ENCODE measurements at places on chromosomes 16 and 17.

- DNase-seq, result no peak
These were observed 98.0 kb downstream of the KPNA2 start for GRCh38 chr17:68133346-68134045.

- DNase-seq, result peak; percentile 54
These were observed 27.2 kb downstream of the CLEC16A start for GRCh38 chr16:10971560-10971961.

DNA sequence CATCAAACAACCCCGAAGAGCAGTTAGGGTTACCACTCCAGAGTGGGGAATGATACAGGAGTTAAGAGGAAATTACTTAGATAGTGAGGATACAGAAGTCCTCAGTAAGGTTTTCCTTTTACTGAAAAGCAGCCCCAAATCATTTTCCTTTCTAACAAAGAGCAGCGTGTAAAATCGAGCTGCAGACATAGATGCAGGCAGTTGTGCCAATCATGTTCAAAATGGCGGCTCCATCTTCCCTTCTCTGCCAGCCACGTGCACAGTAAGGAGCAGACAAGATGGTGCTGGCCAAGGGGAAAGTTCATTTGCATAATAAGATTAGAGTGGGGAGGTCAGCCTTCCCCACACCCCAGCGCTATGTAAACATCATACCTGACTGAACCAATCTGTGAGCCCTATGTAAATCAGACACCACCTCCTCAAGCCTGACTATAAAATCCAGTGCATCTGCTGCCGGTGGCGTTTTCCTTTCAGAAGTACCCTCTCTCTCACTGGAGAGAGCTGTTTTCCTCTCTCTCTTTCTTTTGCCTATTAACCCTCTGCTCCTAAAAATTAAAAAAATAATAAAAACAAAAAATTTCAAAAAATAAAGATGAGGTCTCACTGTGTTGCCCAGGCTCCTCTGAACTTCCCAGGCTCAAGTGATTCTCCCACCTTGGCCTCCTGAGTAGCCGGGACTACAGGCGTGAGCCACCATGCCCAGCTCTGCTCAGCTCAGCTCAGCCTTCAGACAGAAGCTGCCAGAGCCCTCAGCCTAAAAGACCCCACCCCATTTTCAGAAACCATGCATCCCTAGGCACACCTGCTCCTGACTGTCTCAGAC lies 2.6 kb upstream of the SRL start:
- no peak for DNase-seq

DNA sequence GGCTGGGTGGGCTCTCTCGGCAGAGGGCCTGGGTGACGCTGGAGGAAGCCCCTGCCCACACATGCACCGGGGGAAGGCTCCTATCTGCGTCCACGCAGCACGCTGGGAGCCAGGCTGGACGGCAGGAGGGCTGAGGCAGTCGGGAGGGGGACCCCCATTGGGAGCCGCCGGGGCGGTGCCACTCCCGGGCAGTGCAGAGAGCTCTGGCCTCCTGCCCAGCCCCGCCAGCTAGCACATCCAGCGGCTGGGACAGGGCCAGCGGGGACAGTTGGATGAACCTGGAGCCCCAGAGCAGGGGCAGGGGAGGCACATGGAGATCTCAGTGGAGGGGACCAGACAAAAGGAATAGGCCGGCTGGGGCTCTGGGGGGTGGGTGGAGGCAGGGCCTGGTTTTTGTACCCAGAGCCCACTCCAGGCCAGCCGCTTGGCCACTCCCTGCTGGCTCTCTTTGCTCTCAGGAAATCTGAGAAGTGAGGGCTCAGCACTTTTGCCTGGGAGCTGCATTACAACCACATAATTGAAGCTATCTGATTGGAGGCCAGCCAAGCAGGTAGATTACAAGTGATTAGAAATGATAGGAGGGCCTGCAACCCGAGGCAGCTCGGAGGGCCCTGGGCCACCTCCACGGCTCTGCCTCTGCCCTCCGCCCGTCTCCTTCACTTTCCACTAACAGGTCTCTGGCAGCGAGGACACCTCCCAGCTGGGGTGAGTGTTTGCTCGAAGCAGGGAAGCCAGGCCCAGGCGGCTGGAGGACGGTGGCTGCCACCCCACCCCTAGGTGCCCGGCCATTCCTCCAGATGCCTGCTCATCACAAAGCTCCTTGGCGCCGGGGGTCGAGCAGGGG lies 40.1 kb downstream of the ENGASE start:
- no peak for DNase-seq

- DNase-seq, result no peak
These were observed 33.7 kb downstream of the MYO18A start for GRCh38 chr17:29146369-29146972.

DNA sequence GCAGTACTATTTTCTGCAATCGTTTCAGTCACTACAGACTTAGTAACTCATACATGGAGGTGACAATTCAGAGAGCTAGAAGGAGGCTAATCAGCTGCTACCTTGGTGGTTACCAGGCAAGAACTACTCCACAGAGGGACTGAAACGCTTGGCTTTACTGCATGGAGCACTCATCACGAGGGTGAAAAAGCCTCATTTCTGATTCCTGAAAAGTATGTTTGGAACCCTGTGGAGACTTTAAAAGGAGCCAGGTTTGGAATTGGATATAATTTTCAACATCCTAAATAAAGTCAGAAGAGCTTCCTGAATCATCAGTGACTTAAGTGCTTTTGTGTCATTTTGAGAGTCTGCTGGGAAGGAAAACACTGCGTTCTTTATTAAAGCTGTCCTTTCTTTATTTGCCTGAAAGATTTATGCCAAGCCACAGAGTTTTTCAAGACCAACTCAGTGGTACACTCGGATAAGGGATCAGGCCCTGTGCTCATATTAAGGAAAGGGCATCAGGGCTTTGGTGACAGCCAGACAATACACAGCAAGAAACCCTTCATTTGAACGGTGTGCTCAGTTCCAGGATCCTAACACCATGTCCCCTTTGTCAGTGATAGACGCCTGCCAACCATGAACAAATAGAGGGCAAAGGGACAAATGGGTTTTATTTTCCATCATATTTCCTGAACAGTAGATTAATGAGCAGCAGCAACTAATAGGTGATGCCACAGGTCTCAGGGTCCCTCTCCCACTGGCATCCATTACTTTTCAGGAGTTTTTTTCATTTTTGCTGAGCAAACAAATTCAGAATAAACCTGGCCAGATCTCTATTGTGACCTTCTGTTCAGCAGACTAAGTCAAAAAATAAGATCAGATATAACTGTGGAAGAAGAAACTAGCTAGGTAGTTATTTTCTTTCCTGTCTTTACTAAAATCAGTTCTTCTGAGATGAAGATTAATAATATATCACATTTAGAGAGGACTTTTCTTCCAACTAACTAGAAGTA lies 80.5 kb upstream of the CLEC18B start:
- no peak for DNase-seq

GRCh38 chr17:82804442-82805191 lies 35.2 kb downstream of the ZNF750 start:
- no peak for DNase-seq

GRCh38 chr16:88780142-88781062 lies 4.6 kb downstream of the PIEZO1 start:
- DNase-seq, result no peak

DNA sequence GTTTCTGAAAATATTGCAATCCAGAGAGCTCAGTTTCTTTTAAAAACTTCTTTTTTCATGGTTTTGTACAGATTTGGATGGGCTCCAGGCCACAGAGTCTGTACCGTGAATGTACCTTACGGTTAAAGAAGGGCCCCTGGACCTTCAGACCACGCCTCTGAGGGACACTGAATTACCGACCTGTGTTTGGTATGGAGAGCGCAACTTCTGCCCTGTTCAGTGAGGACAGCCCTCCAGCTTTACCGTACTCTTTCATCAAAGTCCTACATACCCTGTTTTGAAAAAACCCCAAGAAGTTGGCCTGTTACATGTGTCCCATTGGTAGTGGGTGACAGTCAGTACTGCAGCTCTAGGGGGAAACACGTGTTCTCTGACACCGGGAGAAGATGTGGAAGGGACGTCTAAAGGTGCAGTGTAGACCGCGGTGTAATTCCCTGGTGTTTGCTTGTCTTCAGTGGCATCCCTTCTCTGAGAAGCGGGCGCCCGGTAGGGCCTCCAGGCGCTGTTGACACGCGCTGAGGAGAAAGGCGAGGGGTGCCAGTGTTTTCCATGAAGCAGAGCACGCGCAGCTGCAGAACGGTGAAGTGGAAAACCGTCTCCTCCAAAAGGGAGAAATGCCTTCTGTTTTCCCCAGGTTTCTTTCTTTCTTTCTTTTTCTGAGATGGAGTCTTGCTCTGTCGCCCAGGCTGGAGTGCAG lies 6.2 kb downstream of the PGS1 start:
- DNase-seq, result no peak

GRCh38 chr16:76777721-76778465 lies 413.1 kb upstream of the MON1B start:
- no peak for DNase-seq

DNA sequence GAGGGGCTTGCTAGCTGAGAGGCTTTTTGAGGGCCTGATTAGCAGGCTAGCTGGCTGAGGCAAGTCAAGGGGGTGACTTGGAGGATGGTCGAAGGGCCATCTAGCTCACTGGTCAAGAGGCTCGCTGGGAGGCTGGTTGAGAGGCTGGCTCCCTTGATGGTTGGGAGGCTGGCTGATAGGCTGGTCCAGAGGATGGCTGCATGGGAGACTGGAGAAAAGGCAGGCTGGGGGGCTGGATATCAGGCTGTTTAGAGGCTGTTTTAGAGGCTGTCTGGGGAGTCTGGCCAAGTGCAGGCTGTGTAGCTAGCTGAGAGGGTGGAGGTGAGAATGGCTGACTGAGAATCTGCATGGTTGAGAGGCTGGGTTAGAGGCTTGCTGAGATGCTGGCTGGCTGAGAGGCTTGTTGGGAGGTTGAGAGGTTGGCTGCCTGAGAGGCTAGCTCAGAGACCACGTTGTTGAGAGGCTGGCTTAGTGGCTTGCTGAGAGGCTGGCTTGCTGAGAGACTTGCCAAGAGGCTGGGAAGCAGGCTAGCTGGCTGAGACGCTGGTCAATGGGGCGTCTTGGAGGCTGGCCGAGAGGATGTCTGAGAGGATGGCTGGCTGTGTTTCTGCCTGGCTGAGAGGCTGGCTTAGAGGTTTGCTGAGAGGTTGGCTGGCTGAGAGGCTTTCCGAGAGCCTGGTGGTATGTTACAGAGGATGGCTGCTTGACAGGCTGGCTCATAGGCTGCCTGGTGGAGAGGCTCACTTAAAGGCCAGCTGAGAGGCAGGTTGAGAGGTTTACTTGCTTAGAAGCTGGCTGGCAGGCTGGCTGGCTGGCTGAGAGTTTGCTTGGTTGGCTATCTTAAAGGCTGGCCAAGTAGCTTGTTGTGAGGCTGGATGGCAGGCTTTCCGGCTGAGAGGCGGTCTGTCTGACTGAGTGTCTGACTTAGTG lies 36.6 kb upstream of the ACSM2B start:
- no peak for DNase-seq

GRCh38 chr16:77974883-77975282 lies 47.5 kb upstream of the CLEC3A start:
- DNase-seq, result no peak

Measured in iPS DF 19.7 (cell line).